Activated T-helper 1 cell treated with anti-CD3 and anti-CD28 coated beads, Interleukin-2, amount 50 U/mL, for 16 hours (primary cell): ENCODE measurements at places on chromosomes 13 and 19.

DNA sequence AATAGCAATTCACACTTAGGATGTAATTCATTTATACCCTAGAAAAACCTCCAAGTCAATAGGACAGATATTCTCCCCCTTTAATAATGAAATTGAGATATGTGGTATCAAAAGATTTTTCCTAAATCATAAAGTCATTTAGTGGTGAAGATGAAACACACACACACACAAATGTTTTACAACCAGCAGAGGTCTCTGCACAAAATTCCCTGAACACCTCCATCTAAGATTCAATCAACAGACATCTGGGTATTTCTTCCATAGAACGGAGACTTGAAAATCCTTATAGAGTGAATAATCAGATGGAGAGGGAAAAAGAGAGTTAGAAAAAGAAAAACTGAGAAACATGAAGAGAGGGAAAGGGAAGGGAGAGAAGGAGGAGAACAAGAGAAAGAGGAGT, 52.8 kb downstream of the MYCBP2 start:
- DNase-seq, result no peak

DNA sequence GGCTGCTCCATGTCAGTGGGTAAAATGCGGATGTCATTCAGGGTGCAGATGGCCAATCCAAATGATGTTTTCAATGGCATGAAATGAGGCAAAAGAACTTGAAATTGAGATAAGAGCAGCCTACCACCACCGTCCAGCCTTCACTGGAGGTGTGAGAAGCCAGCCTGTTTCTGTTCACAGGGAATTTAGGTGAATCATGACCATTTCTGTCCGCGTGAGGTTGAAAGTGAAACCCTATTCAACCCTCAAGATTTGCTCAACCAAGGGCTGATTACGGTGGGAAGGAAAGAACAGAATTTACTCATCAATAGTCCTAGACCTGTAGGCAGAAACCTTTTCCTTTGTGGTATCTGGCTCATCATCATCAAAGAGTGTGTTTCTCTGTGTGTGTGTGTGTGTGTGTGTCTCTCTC, 370.7 kb downstream of the COG6 start:
- no peak for DNase-seq

DNA sequence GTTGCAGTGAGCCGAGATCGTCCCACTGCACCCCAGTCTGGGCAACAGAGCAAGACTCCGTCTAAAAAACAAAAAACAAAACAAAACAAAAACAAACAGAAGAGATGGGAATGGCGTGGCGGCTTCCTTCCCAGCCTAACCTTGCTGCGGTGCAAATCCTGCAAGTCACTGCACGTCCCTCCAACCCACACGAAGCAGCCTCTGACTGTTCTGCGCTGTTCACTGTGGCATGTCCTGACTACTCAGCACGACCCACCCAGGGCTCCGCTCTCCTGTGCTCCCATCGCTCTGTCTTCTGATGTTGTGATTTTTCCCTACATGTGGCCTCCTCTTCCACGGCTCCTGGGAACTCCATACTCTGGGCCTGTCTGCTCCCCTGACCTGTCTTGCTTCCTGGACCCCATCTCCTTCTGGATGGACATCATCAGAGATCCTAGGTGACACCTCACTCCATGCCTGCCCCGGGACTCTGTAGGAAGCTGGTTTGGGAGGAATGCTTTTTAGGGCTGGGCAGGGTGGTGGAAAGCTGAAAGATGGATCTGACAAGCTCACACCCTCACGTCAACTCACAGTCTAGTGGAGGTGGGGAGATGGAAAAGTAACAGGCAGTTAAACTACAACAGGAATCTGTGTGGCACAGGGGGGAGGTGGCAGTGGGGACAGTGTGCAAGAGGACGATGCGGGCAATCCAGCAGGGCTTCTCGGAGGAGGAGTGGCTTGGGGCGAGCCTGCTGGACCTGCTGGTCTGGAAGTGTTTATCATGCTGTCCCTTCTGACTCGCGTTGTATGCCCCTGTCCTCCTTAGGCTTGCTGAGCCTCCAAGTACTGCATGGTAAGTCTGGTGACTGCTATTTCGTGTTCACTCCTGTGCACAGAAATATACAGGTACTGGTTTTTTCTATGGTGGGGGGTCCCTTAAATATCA, 18.8 kb downstream of the ZSCAN5A start:
- DNase-seq, result no peak

- DNase-seq, result no peak
Measured at GRCh38 chr19:22832031-22832762, at the start of gene ZNF723. TSS of gene ZNF723 (plus strand) at chr19:22832291. CDS start at chr19:22832380, 89 bp downstream.

- DNase-seq, result no peak
Measured at GRCh38 chr19:39820696-39821095, 13.3 kb downstream of the DYRK1B start.

- DNase-seq, result no peak
Measured at GRCh38 chr13:100913143-100913542, 238.5 kb upstream of the TMTC4 start.

DNA sequence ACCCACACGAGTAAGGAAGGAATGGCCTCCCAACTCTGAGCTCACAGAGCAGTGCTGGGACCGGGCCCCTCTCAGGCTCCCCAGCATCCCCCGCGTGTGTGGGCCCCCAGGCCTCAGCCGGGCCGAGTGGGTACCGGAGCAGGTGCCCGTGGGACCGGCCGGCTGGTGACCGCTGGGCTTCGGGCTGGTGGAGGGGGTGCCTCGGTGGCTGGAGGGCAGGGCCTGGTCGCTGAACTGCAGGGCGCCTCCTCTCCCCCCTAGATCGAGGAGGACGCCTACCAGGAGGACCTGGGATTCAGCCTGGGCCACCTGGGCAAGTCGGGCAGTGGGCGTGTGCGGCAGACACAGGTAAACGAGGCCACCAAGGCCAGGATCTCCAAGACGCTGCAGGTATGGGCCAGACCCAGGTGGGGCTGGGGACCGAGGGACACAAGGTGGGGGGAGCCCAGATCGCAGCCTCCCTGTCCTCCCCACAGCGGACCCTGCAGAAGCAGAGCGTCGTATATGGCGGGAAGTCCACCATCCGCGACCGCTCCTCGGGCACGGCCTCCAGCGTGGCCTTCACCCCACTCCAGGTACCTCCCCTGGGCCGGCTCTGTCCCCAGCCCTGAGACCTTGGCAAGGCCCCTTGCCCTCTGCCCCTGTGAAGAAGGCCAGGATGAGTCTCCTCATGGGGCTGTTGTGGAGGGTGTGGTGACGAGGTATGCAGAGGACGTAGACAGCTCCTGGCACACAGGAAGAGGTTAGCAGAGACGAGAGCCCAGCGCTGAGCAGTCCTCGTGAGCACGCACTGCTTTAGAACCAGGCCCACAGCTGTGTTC, 8.6 kb upstream of the CNOT3 start:
- DNase-seq, result no peak

GRCh38 chr13:42836930-42837690, 55.7 kb downstream of the FAM216B start:
- DNase-seq, result no peak

- DNase-seq, result no peak
Measured at GRCh38 chr13:36718686-36719085, 44.9 kb downstream of the SERTM1 start.

- no peak for DNase-seq
Measured at GRCh38 chr13:82962397-82962796, 919.9 kb downstream of the SLITRK1 start.

DNA sequence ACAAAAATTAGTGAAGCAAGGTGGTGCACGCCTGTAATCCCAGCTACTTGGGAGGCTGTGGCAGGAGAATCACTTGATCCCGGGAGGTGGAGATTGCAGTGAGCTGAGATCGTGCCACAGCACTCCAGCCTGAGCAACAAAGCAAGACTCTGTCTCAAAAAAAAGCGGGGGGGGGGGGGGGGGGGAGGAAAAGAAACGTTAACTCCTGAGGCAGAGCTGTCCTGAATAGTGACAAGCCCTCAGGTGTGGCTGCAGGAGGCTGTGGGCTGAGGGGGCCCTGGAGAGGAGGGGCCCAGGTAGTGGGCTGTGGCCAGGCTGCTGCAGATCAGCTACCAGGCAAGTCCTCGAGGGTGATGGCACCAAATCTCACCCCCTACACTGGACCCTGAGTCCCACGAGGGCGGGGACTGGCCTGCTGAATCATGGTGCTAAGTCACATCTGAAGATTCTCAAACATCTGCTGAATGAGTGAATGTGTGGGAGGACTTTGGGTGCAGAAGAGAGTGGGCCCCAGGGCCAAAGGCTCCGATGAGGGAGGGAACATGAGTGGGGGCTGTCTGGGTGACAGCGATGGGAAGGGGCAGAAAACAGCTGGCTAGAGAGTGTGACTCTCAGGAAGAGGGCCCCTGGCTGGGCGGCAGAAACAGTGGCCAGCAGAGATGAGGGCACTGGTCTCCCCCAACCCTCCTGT, 24.6 kb upstream of the ATP1A3 start:
- DNase-seq, result no peak

DNA sequence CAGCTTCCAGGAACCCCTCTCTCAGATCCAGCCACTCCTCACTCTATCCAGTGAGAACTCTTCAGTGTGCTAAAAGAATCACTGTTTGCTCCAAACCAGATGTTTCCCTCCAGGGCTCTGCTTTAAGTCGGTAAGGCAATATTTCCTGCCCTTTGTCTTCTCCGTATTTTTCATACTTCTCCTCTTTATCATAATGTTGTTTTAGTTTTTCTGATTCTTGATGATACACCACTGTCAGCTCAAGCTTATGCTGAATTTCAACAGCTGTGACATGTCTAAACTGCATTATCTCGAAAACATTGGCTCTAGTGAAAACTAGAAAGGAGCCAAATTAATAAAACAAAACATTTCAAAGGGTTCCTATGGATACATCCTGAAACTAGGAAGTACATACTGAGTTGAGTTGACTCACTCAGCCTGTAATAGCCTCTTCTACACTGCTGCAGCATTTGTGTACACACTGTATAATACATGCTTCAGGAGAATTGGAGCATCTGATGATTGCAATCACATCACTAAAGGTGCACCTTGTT, 39.8 kb downstream of the GPR180 start:
- no peak for DNase-seq

- DNase-seq, result no peak
Measured at GRCh38 chr13:79869326-79869725, 388.4 kb downstream of the NDFIP2 start.

DNA sequence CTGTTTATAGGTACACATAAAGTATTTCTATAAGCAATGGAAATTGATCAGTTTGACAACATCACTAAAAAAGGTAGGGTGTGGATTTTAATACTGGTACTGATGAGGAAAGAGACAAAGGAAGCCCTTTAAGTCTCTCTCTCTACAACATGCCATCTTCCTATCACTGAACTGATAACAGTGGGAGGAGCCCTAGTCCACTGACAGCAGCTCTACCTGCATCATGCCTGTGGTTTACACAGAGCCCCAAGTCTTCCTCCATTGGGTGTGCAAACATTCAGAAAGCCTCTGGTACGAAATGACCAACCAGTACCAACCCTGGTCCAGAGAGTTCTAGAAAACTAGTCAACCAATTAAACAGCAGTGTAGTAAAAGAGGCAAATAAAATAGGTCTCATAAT, 53.4 kb downstream of the KLF12 start:
- no peak for DNase-seq

DNA sequence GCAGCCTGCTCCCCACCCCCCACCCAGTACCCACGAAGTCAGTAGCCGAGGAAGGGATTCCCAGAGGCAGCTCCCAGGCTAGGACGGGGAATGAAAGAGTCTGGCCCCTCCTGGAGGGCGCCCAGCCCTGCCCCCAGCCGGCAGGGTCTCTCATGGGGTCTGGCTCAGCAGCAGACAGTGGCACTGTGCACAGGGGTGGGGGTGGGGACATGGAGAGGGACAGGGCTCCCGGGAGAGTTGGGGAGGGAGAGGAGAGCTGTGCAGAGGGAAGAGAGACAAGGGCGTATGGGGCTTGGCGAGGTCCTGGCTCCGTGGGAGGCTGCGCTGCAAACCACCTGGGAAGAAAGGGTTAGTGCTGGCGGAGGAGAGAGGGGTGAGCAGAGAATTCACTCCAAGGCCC, 27.7 kb upstream of the ASF1B start:
- no peak for DNase-seq

- DNase-seq, result no peak
Measured at GRCh38 chr19:57249329-57249728, 8.9 kb downstream of the ZNF805 start.

DNA sequence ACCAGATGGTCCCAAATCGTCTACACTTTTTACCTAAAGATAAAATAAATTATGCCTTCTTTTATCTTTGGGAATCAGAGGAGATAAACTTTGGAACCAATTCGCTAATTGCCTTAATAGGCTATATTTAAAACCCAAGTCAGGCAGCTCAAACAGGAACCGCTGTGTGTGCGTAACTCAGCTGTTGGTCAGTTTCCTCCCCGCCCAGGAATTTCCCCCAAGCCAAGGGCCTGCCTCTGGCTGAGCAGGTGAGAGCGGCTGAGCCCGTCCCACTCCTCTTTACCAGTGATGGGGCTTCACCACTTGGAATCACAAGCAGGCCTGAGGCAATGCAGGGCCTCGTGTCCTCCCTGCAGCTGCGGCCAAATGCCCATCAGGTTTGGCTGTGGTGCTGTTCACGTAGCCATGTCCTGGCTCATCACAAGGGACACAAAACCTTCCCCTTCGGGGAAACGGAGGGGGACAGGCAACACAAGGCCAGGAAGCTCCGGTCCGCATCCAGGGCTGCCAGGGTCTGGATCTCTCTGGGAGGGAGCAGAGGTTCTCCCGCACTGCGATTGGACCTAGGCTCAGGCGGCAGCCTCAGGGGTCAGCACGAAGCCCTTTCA, 503 bp upstream of the SLC7A9 start:
- DNase-seq, result no peak

DNA sequence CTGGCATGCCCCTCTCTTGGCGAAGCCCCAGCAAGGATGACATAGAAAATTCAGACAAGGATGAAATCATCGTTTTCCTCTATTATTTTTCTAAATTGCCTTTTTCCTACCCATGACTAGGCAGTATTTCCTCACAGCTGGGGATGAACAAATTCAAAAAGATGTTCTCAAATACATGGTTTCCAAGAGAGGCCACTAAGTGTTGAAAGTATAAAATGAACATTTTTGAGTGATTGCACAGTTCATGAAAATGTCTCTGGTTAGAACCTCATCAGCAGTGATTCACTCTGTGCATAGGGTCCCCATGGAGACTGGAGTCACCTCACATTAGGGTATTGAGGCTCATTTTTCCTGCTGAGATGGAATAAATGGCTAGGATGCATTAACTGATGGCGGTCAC, 373.7 kb downstream of the DNAJC15 start:
- no peak for DNase-seq

GRCh38 chr19:14135985-14136508, 342 bp downstream of the ASF1B start:
- DNase-seq, result no peak

GRCh38 chr13:50366488-50367174, 351.4 kb downstream of the KCNRG start:
- DNase-seq, result peak; percentile 14

DNA sequence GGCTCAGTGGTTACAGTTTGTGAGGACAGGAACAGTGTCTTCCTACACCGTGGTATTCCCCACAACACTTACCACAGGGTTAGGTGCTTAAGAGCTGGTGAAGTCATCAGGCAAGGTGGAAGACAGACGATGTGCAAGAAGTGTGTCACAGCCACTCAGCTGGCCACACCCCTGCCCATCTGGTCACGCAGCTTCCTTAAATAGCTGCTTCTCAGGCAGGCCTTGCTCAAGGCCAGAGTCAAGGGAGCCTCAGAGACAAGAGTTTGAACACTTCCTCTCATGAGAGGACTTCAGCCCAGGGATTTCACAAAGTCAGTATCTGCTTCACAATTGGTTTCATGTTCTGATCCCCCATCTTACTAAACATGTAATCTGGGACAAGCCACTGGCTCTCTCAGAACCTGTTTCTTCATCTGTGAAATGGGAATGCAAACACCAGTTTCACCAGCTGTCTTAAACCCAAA, 80.3 kb upstream of the FRY start:
- DNase-seq, result no peak

GRCh38 chr13:34411177-34411576, 530.9 kb upstream of the NBEA start:
- no peak for DNase-seq

- no peak for DNase-seq
Measured at GRCh38 chr13:47216176-47216822, 319.4 kb upstream of the HTR2A start.
